NCI-H524 (cell line): ENCODE measurements at places on chromosomes 7 and 10.

DNA sequence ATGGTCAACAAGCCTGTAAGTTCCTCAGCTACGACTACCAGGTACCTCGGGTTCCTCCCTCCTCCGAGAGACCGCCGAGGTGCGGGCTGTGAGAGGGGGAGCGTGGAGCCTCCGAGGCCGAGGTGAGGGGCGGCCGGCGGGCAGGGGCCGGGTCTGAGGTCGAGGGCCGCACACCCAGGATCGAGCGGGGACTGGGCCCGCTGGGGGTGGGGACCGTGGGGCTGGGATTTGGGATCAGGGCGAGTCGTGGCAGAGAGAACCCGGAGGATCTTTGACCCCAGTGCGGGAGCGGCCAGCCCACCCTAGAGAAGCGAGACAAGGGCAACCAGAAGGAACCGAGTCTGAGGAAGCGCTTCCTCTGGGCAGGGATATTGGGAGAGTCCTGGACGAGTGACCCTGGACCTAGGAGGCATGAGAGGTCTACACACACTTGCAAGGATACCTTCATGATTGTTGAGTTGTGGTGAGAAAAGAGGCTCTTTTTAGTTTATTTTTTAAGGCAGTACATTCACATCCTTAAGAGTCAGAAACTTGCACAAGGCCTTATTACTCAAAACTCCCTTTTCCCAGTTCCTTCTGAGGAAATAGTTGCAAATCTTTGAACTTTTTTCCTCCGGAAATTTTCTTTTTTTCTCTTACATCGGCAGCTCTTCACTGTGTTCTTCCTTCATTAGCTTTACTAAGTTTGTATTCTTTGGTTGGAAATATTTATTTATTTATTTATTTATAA lies 395 bp downstream of the ZNF487 start:
- DNase-seq: no peak

DNA sequence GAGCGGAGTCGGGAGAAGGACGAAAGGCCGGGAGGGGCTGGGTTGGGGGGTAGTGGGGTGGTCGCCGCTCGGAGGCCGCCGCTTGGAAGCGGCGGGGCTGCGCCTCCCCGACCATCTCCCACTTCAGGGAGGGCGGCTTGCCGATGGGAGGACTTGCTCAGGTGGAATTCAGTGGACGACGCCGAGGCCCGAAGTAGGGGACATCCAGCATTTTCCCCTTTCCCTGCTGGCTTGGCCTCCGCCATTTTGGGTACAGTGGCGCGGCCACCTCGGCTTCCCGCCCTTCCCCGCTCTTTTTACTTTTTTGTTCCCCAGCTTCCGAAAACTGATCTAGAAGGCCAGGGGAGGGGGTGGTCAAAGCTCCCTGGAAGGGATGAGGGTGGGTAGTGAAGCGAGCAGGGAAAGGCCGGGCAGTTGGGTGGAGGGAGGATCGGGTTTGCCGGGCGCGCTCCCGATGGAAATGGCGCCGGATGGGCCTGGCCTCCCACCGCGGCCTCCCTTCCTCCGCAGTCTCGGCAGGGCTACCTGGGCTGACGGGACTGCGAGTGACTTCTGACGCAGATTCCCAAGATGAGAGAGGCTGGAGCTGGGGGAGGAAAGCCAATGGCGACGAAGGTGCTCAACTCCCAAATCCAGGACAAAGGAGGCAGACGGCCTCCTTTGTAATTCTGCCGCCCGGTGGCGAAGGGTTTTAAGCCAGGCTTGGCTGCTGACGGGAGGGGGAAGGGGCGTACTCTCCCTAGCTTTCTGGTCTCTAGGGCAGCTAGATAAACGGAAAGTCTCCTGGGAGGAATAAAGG lies at the start of gene PBLD:
Gene PBLD (minus strand): TSS at position 670 of the 799 bp plus-strand sequence. CDS start 26,084 bp downstream, outside the sequence.
- peak; percentile 33 for DNase-seq

GRCh38 chr10:30055226-30055662 lies 4.1 kb downstream of the JCAD start:
- no peak for DNase-seq

- DNase-seq: peak; percentile 41
Observed at GRCh38 chr7:144835155-144835611, 670 bp downstream of the TPK1 start.

DNA sequence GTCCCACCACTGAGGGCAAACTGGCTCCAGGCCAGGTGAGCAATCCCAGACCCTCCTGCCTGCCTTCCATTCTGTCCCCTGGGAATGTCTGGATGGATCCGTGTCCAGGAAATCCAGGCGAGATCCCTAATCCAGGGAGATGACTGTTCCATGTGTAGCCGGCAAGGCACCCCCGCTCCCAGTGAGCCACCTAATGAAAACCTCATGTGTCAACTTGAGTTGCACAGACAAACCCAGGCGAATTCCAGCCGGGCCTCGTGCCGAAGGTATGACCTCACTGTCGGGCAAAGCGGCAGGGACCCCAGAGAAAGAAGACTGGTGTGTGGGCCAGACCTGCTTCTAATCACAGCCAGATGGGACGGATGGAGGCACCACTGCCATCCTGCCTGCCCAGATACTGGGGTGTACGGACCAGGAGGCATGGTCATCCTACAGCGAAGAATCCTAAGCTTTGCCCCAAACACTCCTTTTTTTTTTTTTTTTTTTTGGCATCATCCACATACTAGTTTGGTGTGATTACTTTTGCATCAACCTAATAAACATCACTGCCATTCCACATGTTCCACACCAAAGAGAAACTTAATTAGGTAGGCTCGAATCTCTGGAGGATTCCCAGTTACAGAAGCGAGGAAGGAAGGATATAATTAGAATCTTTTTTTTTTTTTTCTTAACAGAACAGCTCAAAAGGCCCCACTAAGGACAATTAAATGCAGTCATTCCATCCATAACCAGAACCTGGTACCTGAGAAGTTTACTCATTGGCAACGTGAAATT lies 313.1 kb downstream of the CALN1 start:
- DNase-seq: no peak

- DNase-seq: no peak
Observed at GRCh38 chr10:130762491-130762890, 549.0 kb downstream of the TCERG1L start.

GRCh38 chr7:122311734-122312450 lies 7.3 kb upstream of the FEZF1 start:
- DNase-seq: no peak

DNA sequence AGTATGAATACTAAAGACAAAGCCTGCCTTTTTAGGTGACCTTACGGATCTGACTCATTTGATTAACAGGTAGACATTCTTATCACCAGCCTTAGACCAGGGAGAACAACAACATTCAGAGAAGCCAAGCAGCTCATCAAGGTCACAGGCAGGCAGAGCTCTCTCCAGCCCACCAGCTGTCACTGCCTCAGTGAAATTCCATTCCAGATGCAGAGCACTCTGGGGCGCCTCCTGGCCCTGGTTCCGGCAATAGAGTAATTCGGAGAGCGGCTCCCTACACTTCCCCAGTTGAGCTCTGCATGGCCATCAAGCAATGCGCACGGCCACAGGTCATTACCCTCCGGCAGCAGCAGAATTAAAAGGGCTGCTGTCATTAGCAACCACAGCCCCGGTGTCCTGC lies 164.7 kb downstream of the TCERG1L start:
- DNase-seq: peak; percentile 44

GRCh38 chr10:78870458-78870857 lies 198.3 kb upstream of the ZMIZ1 start:
- DNase-seq: no peak

DNA sequence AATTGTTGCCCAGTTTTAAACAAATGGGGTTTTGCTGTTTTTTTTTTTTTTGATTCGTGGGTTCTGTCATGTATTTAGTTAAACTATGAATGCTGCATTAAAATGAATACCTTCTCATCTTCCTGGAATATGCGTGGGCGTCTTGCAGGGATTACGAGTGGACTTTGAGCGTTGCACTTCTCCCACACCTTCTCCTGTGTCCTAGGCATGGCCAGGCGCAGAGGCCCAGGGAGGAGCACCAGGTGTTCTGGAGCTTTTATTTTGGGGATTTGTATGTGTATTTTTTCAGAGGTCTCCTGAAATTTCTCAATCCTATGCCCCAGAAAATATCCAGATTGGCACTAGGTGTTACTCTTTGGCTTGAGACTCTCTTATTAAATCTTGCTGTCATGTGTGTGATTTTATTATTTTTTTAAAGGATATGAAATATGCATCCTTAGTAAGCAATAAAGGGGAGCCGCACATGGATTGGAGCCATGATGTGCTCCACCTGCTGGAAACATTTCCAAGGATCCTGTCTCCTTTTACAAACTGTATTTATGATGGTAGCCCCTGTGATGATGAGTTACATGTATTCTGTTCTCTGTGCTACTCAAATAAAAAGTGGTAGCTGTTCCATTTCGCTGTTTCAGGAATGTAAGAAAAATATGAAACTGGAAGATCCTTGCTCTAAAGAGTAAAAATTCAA lies 482.2 kb upstream of the KLF6 start:
- DNase-seq: no peak

- no peak for DNase-seq
Observed at GRCh38 chr10:104328896-104329710, 9.2 kb downstream of the ITPRIP start.

- DNase-seq: no peak
Observed at GRCh38 chr7:36474283-36475010, 84.8 kb downstream of the ANLN start.

GRCh38 chr7:36564489-36564888 lies 159.8 kb downstream of the AOAH start:
- no peak for DNase-seq

- DNase-seq: no peak
Observed at GRCh38 chr10:133165556-133166503, 5.8 kb downstream of the KNDC1 start.
